ENCODE measurements at places on chromosomes 7 and 10.

DNA sequence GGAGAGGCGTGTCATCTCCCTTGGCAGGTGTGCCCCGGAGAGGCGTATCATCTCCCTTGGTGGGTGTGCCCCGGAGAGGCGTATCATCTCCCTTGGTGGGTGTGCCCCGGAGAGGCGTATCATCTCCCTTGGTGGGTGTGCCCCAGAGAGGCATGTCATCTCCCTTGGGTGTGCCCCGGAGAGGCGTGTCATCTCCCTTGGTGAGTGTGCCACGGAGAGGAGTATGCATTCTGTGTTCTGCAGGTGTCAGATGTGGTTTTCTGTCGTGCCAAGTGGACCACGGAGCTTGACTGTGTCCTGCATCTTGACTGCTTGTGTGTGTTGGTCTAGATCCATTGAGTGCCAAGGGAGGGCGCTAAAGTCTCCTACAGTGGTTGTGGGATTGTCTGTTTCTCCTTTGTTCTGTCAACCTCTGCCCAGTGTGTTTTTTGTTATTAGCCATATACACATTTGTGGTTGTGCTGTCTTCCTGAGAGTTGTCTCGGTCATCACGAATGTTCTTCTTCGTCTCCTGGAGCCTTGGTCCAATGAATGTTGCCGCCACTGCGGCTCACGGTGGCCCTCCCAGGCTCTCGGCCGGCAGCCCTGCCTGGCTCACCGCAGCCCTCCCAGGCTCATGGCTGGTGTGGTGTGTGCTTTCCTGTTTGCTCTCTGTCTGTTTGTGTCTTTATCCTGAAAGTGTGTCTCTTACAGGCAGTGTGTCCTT, 96.8 kb downstream of the INPP5A start:
- DNase-seq: no peak

GRCh38 chr7:100540073-100540723, 1.2 kb downstream of the AGFG2 start:
- no peak for DNase-seq

GRCh38 chr10:113381981-113382509, 170.8 kb upstream of the HABP2 start:
- no peak for DNase-seq

GRCh38 chr7:82389876-82390275, 53.7 kb downstream of the CACNA2D1 start:
- DNase-seq: no peak

DNA sequence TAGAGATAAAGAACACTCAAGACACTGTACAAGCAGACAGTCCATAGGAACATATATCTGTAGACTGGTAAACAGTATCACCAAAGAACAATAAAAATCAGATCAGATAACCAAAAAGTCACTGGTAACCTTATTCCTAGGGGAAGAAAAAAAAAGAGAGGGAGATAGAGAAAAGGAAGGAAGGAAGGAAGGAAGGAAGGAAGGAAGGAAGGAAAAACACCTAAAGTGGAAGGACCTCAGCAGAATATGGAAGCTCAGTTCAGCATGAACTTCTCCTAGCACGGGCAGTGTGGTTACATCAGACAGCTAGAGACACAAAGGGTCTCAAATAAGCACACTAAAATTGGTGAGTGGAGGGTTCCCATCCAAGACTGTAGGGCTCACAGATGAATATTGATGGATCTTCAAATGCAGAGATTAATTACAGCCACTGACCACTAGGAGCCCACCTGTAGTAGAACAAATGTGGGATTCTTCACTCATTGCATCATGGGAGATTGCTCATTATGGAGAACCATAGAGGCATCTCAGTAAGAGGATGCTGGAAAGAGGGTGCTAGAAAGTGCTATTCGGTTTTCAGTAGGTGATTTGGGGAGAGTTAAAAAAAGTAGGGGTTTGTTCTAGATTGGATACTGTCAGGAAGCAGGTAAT, 293.4 kb upstream of the C7orf33 start:
- no peak for DNase-seq

GRCh38 chr7:24057243-24057642, 226.7 kb upstream of the NPY start:
- DNase-seq: no peak

GRCh38 chr7:4762121-4763055, 13.0 kb upstream of the AP5Z1 start:
- no peak for DNase-seq

DNA sequence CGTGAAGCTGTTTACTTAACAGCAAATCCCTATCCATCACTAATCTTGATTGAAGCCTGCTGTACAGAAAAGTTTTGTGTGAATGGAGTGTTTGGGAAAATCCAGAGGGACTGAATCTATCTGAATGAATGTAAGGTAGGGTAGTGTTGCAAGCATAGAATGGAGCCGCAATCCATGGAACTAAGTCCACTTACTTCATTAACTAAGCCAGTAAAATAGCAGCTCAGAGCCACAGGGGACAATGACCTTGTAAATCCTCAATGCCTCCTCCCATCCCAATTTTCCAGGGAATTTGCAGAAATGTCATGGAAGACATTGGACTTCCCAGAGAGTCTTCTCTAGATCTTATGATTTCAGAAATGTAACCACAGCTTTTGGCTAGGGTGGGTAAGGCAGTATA, 15.2 kb downstream of the TBATA start:
- no peak for DNase-seq

DNA sequence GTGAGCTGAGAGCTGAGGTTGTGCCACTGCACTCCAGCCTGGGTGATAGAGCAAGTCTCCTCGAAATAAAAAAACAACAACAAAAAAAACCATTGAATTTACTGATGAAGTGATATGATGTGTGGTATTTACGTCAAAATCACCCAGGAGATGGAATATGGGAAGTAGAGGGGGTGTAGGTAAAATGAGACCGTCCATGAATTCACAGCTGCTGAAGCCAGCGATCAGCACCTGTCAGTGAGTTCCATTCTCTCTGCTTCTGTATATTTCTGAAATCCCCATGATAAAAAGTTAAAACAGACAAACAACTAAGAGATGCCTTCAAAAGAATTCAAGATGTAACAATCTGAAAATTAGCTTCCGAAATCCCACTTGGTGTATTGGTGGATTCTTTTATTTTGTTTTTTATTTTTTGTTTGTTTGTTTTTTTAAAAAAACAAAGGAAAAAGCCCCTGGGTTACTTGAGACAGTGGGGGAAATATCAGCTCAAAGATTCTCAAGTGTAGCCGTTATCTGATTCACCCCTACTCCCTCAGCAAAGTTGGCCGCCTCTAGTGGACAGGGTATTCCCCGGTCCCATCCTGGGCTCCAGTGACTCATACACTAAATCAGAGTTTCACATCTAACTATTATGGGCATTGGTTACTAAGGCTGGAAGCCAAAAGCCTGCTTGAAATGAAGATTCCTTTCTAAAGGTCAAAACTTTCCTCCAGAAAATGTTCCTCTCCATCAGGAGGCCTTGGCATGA, 76.4 kb downstream of the MAP3K8 start:
- peak; percentile 23 for DNase-seq

Measured in GM12892 (cell line).